Mucosa of gallbladder (tissue), 1 donor: ENCODE measurements at places on chromosomes 7 and 10. TPM values are rescaled to one million over a fixed set of nuclear protein-coding genes. Genes with fewer than 3 reads are reported as not detected.

Gene JAKMIP3
- 1.1 TPM for total RNA-seq

- DNase-seq = no peak
Observed at GRCh38 chr7:91898240-91898992, 17.9 kb upstream of the MTERF1 start.

DNA sequence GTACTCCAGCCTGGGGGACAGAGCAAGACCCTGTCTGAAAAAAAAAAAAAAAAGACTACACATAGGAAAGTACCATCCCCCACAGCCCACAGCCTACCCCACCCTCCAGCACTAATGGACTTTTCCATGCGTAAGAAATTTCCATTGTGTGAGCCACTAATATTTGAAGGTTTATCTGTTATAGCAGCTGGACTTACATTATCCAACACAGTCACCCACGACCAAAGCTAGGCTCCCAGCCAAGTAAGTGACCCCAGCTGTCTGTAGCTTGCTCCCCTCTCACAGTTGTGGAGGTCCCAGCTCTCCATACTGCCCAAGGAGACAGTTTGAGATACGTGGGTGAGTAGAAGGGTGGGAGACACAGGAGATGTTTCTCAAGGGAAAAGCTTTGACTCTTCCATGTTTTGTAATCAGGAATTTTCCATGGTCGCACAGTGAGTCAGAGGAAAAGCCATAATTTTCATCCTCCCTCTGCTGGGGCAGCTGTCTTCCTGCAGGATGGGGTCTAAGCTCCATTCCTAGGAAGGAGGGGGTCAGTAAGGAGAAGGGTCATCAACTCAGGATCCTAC is 57.4 kb downstream of the CAV1 start:
- no peak for DNase-seq

GRCh38 chr7:7156663-7157062 is 25.7 kb upstream of the C1GALT1 start:
- DNase-seq = no peak

Gene GIMAP7
- 16.9 TPM for total RNA-seq

- DNase-seq = no peak
Observed at GRCh38 chr10:26810435-26811026, 50.2 kb downstream of the ABI1 start.

DNA sequence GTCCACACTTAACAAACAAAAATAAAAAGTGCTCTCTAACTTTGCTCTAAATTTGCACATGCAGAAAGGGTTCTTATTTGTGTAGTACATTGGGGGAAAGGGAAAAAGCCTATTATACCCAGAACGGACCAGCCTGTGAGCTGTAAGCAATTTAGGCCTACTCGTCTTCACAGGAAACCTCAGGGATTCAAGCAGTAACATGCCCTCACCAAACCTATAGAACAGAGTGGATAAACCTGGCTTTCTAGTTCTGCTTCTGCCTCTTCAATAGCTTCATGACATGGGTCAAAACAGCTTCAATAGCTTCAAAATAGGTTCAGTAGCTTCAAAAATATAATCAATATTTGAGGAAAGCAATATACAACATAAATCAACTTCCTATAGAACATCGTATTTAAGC is 163.7 kb downstream of the ARL4A start:
- DNase-seq = no peak

Gene GSTO2
- 17.2 TPM for total RNA-seq

Gene PTPRZ1
- 2.2 TPM for total RNA-seq

Gene FGL2
- 42.3 TPM for total RNA-seq

Gene KIF11
- total RNA-seq = 1.8 TPM

Gene PLEKHA8
- 11.9 TPM for total RNA-seq

DNA sequence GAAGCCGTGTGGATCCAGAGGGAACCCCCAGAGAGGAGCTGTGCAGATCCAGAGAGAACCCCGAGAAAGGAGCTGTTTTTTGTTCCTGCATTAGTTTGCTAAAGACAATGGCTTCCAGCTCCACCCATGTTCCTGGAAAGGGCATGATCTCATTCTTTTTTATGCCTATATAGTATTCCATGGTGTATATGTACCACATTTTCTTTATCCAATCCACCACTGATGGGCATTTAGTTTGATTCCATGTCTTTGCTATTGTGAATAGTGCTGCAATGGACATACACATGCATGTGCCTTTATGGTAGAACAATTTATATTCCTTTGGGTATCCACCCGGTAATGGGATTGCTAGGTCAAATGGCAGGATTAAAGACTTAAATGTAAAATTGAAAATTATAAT is 95.4 kb upstream of the RHEB start:
- no peak for DNase-seq

Gene KIF20B
- 2.9 TPM for total RNA-seq

Gene ADAMTS14
- 4.3 TPM for total RNA-seq

DNA sequence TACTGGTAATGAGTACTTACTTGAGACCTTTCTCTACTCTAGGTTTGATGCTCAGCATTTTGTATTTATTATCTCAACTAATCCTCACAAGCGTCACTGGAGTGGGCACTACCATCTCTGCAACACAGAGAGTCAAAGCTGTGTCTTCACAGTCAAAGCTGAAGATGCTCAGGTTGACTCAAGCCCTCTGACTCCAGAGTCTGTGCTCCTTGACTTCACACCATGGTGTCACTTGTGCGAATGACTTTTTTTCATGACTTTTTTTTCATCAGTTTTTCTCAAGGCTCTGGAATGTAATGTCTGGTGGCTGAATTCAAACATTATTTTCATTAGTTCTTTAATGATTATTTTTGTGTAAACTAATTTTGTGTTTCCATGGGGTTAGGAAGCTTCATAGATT is 30.4 kb upstream of the TARP start:
- DNase-seq = no peak

DNA sequence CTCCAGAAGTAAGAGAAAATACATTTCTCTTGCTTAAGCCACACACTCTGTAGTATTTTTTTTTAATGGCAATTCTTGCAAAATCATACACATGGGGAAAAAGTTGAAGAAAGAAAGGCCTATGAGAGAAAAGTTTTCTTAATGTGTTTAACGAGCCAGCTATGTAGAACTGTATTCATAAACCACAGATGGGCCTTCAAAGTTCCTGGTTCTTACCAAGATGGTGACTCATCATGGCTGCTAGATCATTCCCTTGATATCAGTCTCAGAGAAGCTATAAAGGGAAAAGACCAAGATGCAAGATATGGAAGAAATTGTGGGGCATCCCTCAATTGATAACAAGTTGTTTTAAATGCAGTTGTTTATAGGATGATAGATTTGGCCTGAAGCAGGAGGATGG is 992.7 kb upstream of the MBL2 start:
- DNase-seq = no peak

Gene GPR85
- total RNA-seq = 0.69 TPM

Gene NAT16
- total RNA-seq = not detected

DNA sequence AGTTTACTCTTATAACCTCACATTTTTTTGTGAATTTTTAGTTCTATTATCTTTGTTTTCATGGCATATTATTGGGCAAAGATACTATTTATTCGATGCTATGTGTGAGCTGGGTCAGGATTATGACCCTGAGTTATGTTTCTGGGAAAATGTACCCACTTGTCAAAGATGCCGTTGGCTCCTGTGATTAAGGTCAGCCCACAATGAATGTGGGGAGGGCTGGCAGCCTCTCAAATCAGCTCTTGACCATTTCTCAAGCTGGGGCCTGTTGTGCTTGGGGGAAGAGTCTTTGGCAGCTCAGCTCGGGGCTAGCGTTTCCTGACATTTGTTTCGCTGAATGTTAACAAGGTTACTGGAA is 97.5 kb downstream of the TCF7L2 start:
- no peak for DNase-seq

Gene AKR1D1
- 0.37 TPM for total RNA-seq

GRCh38 chr10:12788277-12788676 is 213.2 kb downstream of the CCDC3 start:
- no peak for DNase-seq

GRCh38 chr7:111750228-111750627 is 187.9 kb upstream of the IMMP2L start:
- DNase-seq = no peak

DNA sequence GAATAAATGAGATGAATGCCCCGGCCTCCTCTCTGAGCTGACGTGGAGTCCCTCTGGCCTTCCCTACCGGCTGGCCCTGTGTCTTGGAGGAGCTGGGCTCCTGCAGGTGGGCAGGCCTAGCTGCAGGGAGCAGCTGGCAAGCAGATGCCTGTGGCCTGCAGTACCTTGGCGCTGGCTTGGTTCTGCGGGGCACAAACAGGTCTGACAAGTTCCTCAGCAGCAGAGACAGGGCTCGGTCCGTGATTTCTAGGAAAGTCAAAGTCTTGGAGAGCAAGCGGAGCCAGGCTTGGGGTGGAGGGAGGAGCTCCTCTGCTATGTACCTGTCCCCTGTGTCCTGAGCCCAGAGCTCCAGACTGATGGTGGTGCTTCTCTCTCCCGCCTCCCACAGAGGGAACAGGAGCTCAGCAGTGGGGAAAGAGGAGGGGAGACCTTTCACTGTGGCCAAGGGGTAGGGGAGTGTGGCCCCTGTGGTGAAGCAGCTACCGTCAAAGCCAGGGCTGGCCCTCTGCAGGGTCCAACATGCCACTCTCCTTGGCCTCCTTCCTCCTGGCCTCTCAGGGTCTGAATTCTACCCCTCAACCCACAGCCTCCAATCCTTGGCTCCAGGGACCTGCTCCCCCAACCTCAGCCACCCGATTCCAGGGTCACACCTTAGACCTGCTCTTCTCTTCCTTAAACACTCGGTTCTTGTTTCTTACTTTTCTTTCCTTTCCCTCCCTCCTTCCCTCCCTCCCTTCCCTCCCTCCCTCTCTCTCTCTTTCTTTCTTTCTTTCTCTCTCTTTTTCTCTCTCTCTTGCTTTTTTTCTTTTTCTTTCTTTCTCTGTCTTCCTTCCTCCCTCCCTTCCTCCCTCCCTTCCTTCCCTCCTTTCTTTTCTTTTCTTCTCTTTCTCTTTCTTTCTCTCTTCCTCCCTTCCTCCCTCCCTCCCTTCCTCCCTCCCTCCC is 20.1 kb downstream of the MYL10 start:
- DNase-seq = peak; percentile 85

Gene OR2A5
- not detected for total RNA-seq

Gene ATOH7
- not detected for total RNA-seq

- DNase-seq = no peak
Observed at GRCh38 chr10:131219955-131220489, 91.5 kb downstream of the TCERG1L start.

- DNase-seq = no peak
Observed at GRCh38 chr7:108650467-108650866, 80.8 kb downstream of the DNAJB9 start.

Gene VWC2
- 0.23 TPM for total RNA-seq

DNA sequence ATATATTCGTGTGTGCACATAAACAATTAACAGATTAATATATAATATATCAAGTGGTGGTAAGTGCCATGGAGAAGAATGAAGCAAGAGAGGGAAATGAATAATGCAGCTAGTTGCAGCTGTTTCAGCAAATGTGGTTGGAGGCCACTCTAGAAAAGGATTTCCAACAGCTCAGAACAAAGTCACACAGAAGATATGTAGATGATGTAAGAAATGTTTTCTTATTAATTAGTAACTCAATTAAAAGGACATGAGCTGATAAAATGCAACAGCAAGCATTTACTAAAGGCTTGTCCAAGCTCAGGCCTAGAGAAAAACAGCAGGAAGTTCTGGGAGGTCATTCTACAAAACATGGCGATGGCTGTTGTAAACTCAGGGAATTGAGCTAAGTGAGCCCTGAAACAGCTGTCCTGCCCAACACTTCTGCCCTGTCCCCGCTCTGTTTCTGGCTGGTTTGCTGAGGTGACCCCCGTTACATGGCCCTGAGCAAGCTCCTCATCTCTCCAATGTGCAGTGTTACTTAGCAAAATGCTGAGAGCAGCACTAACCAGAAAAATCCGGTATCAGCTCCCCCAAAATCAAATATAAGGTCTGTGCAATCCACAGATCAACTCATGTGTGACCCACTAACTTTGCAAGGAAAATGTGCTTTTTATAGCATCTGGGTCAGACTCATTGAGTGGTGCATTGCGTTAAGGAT is 23.4 kb upstream of the C10orf67 start:
- no peak for DNase-seq

DNA sequence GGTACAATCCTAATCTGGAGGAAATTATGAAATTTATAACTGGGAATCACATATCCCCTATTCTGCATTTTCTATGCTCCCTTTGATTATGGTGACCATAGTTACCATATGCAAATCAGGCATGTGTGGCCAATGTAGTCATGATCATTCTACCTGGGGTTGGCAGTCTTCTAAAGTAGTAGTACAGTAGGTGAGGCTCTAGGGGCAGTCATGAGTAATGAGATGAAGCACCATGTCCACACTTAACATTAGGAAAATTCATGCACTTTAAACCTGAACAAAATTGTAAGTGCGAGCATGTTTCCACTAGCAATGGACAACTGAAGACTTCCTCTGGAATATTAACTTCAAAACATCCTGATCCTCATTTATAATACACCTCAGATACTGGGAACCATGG is 545.9 kb downstream of the SUGCT start:
- DNase-seq = no peak

GRCh38 chr10:131998845-131999681 is 17.3 kb upstream of the BNIP3 start:
- no peak for DNase-seq

DNA sequence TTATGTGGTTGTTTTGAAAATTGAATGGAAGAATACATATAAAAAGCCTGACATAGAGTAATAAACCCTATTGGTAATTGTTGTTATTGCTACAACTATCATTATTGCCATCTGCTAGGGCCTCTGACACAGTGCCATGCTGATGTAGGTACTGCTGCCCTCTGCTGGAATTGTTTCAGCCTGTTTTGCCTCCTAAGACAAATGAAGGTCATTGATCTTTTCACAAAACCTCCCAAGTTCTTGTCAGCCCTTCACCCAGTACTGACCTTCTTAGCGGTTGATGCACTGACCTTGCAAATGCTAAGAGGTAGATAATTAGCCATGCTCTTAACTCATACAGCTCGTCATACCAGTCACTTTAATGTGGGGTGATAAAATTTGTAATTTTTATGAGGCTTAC is 975.2 kb downstream of the SORCS1 start:
- no peak for DNase-seq

Gene TMEM213
- 0.12 TPM for total RNA-seq

- no peak for DNase-seq
Observed at GRCh38 chr10:61933859-61934555, 32.5 kb downstream of the ARID5B start.

DNA sequence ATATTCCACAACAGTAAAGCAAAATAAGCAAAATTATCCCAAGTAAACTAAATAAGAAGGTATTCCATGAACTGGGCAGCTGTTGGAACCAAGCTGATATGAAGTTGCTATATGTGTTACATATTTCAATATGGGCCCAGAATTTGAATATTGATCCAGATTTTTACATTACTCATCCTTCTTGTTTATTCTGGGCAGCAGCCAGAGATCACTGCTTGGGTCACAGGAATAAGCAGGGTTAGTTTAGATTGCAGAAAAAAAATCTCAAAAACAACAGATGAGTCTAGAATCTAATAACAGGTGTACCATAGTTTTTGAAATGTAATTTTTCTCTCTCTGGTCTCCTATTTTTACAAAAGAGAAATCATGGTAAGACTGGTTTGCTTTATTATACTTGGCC is 171.5 kb upstream of the NAMPT start:
- peak; percentile 69 for DNase-seq
